Left ventricle myocardium inferior (tissue), 1 donor: ENCODE measurements at places on chromosomes 12 and 14. TPM values are rescaled to one million over a fixed set of nuclear protein-coding genes. Genes with fewer than 3 reads are reported as not detected.

- no peak for DNase-seq
Observed at GRCh38 chr12:76698316-76698715, 65.6 kb upstream of the ZDHHC17 start.

POMT2 gene
- 13.4 TPM for total RNA-seq

- no peak for DNase-seq
Observed at GRCh38 chr12:107635139-107635538, 50.5 kb upstream of the PWP1 start.

WDHD1 gene
- 1.3 TPM for total RNA-seq

DNA sequence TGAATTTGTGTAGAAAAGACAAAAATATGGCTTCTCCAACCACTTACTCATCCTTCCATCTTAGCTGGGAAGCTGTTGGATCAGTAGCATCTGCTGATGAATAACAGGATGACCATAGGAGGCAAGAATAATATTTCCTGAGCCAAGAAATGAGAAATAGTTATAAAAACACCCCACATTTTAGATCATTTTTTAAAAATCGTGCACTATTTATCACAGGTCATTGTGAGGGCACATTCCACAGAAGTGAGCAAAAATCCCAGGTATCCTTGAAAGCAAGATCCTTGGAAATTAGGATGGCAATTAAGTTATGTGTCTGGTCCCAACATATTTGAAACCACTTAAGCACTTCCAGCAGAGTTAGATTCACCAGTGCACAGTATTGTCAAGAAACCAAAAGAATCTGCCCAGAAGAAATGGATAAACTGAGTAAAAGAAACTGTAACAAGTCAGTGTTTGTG lies 8.4 kb downstream of the FAR2 start:
- DNase-seq = no peak

KLHL33 gene
- total RNA-seq = 0.33 TPM

GRCh38 chr12:111398530-111398929 lies 7.2 kb upstream of the SH2B3 start:
- no peak for DNase-seq

DNA sequence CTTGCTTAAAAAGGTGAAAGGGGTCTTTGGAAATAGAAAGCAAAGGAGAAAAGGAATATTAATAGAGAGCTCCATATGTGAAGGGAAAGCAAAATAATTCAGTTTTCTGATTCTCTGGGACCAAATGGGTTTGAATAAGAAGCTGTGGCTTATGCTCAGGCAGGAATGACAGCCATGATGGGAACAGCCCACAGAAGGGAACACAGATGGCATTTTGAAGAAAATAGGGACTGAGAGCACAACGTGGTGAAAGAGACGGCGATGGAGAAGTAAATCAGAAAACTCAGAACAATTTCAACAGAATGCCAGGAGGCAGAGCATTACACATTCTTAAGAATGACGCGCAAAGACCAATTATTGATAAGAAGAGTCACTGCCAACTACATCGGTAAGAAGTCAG lies 102.8 kb downstream of the STXBP6 start:
- no peak for DNase-seq

DNA sequence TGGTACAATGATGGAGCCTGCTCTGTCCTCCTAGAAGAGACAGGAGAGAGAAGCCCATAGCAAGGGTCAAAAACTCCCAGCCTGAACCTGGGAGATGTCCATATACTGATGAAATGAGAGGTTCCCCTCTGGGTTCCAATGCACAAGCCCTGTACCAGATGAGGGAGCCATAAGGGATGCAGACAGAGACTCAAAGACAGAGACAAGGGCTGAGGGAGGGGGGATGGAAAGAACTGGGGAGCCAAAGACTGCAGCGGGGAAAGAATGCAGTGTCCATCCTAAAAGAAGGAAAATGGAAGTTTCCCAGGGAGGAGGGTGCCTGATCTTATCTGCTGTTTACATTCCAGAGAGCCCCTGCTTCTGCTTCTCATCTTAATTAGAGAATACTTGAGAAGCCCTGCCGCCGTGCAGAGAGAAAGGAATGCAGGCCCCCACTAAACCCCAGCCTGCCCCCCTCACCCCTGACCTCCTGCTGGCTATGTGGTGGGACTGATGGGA lies 27.7 kb downstream of the KRT18 start:
- DNase-seq = no peak

DNA sequence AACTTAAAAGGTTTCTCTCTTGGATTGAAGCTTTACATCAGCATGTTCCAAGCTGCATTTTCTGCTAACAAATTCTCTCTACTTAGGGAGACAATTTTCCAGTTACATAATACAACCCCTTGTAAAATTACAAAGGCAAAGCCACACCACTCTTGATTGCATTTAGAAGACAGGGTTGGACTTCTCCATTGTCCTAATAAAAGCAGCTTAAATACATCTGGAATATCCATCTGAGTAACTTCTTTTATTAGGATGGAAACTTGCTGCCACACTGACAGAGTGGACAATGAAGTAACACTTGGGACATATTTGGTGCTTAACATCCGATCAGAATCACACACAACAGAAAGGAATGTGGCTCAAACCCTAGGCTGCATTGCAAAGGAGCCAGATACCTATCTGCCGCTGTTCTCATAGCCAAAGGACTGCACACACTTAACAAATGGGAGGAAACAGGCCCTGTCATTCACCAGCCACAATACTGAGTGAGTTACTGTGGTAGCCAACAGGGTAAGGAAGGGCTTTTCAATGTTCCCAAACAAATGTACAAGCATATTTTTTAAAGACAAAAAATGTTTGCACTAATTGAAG lies 157.2 kb downstream of the PAX9 start:
- no peak for DNase-seq

DNA sequence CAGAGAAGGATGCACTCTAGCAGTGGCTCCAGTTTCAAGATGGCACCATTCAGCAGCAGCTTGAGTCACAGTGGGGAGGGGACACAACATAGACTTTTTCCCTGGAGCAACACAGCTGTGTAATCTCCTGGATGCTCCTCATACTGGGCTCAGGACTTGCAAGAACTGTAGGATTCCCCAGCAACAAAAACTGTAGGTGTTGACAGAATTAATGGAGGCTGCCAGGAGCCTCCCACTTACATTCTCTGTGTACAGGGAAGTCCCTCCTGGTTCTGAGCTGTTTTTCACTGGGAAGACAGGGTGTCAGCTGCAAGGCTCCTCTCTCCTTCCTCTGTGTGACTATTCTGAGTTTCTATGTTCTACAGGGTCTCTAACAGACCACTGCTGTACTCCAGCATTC lies 217.9 kb downstream of the KIF21A start:
- no peak for DNase-seq

NAV3 gene
- total RNA-seq = 1.5 TPM

DDX24 gene
- 208 TPM for total RNA-seq

- DNase-seq = no peak
Observed at GRCh38 chr14:75162631-75163030, 13.8 kb downstream of the TMED10 start.

DNA sequence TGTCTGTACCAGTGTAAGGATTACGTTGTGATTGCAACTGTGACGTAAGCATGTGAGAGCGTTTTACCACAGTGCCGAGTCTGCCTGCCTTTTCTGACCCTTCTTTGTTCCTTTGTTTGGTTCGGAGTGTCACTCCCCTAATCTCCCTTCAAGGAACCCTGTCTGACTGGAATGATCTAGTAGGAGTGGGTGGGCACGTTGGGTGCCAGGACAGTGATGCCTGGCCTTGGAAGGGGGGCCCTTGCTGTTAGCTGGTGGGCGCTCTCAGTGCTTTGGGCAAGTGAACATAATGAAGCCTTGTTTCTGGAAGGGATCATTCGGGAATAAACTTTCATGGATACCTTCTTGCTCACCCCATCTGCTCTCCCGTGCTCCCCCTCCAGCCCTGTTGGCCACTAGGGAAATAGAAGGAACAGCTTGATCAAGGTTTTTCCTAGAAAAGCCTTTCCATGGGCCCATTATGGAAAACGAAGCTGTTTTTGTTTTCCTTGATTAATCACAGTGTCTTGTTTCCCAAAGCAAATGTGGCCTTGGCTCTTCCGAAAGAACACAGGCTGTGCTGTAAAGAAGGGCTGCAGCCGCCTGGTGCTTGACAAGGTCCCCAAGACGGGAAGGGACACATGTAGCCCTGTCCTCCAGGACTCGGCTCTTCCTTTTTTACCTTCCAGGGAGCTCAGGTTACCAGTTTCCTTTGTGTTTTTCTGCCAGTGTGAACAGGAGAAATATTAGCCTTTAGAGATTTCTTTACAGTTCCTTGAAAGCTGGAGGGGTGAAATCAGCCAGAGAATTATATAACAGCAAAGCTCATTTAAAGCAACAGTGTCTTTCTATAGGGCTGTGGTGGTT lies 215.5 kb downstream of the CRADD start:
- no peak for DNase-seq

GRCh38 chr12:22733756-22734155 lies 108.8 kb downstream of the ETNK1 start:
- no peak for DNase-seq

- no peak for DNase-seq
Observed at GRCh38 chr12:121297435-121297991, 1.0 kb upstream of the CAMKK2 start.

TAS2R20 gene
- total RNA-seq = 0.44 TPM

- no peak for DNase-seq
Observed at GRCh38 chr12:38515912-38516311, 199.3 kb downstream of the ALG10B start.

DNA sequence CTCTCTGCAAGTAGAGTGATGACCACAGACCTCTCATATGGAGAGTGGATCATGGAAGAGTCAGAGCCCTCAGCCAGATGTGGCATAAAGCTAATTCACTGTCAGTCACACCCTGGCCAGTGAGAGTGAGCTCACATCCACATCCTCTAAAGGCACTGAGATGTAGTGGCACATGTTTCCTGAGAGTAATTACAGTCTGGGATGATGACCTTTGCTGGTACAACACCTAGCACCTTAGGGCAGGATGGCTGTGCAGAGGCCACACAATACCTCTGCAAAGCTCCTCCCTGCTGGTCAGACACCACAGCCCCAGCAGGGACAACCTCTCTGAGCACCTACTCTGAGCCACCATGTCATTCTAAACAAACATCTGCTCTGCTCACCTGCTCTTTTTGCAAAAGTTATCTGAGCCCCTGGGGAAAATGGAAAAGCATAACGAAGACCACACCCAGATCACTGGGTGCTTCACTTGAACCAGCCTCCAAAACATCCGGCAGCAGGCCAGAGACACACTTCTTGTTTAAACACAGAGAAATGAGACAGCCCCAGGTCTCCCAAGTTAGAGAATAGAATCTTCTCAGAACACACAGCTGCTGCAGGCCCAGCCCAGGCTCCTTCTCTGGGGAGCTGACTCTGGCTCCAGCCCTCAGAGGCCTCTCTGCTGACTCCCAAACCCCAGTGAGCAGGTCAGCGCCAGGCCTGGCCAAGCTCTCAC lies 30.3 kb downstream of the PITPNM2 start:
- DNase-seq = no peak

PLBD1 gene
- total RNA-seq = 29.1 TPM

DNA sequence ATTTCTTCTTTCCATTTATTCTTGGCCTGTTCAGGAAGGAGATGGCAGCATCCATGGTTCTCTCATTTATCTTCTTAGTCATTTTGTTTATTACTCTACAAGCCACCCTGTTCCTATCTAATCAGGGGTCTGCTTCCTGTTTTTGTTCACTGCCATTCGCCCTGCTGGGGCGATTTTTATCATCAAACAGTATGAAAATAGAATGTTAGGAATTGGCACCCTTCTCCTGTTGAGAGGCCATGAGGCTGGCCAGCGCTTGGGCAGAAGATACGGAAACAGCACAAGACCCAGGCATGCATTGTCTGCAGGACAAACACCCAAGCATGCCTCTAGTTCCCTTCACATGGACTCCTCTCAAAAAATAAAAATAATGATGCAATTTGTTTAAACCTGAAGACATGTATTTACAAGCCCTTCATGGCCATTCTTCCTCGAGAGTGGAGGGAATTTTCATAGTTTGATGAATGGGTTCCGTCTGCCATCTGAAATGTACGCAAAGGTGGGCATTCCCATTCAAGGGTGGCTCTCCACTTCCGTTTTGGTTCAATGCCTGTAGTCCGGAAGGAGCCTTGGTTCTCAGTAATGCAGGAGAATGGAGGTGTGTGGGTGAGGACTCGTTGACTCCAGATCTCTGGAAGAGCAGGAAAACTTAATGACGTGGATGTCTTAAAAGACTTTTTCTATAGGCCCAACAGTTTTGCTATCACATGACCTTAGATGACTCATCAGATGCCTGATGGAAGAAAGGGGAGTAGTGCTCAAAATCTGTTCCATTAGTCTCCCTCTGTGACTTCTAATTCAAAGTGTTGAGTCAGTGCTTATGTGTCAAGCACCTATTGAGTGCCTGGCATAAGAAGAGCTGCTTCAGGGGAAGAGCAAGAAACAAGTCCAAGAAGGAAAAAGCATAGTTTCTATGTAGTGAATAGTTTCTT lies 252.4 kb upstream of the TBX3 start:
- no peak for DNase-seq
